ENCODE measurements at places on chromosomes 13 and 19.

DNA sequence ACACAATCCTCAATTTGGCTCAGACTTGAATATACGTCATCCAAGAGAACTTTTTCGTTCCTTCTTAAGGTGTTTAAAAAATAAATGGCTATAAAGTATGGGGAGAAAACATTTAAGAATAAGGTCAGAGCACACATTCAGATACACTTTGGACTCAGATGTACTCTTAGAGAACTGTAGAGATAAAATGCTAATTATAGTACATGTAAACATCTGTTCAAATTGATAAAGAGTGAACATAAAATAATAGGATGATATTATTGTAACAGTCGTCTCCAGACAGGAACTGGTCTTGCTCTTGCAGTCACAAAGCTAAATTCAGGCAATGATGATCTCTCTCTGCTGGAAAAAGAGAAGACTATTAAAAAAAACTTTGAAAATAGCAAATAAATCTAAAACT is 91.4 kb downstream of the RBM26 start:
- DNase-seq = no peak

- no peak for DNase-seq
Measured at GRCh38 chr13:48838193-48838973, 137.3 kb upstream of the FNDC3A start.

GRCh38 chr13:78201411-78201810 is 282.8 kb upstream of the EDNRB start:
- no peak for DNase-seq

- DNase-seq = no peak
Measured at GRCh38 chr13:61148691-61149315, 266.8 kb downstream of the PCDH20 start.

DNA sequence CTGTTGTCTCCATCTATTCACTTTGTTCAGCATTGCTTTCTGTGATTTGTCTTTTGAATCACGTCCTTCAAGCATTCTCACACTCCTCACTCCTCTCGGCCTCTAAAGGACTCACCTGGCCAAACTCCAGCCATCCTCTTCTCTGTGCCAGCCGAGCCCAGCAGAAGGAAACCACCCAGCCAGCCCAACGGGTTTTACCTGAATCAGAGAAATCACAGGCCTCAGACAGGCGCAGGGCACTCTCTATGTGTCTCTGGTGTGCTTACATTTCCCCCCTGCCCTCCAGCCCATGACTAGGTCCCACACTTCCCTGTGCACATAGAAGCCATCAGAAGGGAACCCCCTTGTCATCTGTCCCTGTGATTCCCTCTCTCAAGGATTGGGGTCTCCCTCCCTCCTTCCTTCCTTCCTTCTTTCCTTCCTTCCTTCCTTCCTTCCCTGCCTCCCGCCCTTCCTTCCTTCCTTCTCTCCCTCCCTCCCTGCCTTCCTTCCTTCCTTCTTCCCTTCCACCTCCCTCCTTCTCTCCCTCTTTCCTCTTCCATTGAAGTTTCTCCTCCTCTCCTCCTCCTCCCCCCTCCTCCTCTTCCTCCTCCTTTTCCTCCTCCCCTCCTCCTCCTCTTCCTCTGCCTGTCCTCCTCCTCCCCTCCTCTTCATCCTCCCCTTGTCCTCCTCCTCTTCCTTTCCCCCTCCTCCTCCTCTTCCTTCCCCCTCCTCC is 8.8 kb upstream of the ZNF541 start:
- DNase-seq = no peak

All from skeletal muscle cell (primary cell).